ENCODE measurements at places on chromosomes 12 and 14.
A peak's percentile ranks its signal among the peaks of the same experiment; 100 is the strongest.

GRCh38 chr12:4392223-4392742, 12.8 kb upstream of the FGF23 start:
- DNase-seq: no peak

DNA sequence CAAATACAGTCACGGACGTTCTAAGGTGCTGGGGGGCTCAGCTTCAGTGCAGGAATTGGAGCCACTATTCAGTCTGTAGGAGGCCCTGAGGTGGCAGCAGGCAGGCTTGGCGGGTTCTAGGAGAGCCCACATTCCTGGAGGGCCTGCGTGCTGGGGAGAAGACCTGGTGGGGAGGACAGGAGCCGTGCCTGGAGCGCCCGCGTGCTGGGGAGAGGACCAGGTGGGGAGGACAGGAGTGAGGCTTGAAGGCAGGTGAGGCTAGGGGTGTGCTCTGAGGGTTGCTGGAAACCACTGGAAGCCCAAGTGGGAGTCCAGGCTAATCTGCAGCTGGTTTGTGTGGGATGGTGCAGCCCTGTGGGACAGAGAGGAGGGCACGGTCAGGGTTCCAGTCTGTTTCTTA, 23.1 kb downstream of the RHOF start:
- DNase-seq: no peak

DNA sequence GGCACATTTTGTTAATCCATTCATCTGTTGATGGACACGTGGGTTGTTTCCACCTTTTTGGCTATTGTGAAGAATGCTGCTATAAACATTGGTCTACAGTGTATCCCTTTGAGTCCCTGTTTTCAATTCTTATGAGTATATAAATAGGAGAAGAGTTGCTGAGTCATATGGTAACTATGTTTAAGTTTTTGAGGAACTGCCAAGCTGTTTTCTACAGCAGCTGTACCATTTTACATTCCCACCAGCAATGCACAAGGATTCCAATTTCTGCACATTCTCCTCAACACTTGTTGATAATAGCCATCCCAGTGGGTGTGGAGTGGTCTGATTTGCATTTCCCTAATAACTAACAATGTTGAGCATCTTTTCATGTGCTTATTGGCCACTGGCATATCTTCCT, 6.9 kb upstream of the SVOP start:
- no peak for DNase-seq

DNA sequence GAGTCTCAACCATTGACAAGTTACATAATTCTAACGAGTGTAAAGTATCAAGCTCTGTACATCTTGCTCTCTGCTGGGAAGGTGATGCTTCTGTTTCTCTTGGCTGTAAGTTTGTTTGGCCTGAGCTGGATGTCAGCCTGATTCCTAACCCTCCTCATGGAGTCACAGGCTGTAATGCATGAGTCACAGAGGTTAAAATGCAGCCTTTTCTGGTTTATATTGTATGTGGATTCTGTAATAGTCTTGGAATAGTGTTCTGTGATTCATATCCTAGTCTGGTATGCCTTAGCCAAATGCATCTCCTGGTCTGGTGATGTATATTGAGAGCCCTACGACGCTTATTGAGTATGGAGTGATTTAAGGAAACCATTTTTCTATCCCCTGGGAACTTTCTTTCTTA, 104.5 kb upstream of the FRMD6 start:
- DNase-seq: no peak

- DNase-seq: no peak
Measured at GRCh38 chr14:99590746-99591555, 13.1 kb downstream of the CCDC85C start.

- DNase-seq: peak; percentile 35
Measured at GRCh38 chr12:76030341-76031080, 1.1 kb downstream of the PHLDA1 start.

- DNase-seq: no peak
Measured at GRCh38 chr12:45439039-45439438, 223.1 kb downstream of the ANO6 start.

- DNase-seq: no peak
Measured at GRCh38 chr12:10940389-10940788, 1.3 kb upstream of the TAS2R14 start.

GRCh38 chr14:75025082-75025481, 22.4 kb downstream of the EIF2B2 start:
- no peak for DNase-seq

DNA sequence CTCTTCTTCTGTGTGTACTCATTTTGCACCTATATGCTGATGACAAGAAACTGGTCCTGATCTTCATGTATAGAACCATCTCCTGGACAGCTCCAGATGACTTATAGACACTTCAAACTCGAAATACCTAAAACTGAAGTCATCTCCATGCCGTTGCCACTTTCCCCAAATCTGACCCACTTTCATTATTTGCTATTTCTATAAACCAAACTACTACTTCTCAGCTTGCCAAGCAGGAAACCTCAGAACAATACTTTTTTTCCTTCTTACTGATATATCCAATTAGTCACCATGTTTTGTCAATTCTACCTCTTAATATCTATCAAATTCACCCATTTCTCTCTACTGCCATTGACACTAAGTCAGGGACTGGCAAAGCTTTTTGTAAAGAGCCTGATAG, 14.8 kb downstream of the SGPP1 start:
- no peak for DNase-seq

DNA sequence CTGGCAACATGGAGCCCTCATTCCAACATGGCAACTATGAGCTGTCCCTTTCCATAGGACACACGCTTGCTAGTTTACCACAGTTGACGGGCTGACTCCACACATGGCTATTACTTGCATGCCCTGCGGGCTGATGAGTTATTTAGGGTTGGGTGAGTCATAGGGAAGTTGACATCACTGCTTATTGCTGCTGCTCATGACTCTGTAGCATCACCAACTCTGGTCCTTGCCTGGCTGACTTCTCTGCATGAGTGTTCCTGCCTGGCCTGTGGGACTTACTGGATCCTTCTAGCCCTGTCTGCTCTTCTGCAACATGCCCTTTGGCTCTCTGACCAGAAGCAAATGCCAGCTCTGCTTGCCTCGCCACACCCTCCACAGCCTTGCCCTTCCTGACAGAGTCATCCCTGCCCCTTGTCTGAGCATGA, 199.5 kb downstream of the ANO6 start:
- DNase-seq: no peak

DNA sequence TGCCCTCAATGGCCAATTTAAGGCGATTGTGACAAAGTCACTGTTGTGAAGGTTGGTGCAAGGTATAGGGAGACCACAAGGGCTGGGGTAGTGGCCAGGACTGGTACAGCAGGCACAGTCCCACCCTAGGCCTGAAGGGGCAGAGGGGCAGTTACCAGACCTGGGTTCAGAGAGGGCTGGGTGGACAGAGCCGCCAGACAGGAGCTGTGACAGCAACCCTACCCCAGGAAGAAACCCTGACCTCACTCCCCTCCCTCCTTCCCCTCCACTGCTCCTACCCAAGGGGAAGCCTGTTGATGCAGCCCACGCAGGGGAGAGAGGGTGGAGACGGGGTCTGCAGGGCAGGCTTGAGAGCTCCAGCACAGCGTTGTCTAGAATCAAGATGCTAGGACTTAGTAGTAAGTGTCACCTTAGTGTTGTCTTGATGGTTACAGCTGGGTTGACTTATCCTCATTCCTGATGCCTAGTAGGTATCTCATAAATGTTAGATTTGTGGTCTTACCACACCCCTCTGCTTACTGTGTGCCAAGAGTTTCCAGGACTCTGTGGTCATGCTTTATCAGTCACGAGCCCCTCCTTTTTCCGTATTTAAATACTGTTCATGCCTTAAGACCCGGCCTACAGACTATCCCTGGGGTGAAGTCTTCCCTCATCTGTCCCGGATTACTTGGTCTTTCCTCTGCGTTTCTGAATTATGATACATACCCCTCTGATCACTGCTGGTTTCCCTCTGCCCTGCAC, 14.4 kb downstream of the EML1 start:
- no peak for DNase-seq

DNA sequence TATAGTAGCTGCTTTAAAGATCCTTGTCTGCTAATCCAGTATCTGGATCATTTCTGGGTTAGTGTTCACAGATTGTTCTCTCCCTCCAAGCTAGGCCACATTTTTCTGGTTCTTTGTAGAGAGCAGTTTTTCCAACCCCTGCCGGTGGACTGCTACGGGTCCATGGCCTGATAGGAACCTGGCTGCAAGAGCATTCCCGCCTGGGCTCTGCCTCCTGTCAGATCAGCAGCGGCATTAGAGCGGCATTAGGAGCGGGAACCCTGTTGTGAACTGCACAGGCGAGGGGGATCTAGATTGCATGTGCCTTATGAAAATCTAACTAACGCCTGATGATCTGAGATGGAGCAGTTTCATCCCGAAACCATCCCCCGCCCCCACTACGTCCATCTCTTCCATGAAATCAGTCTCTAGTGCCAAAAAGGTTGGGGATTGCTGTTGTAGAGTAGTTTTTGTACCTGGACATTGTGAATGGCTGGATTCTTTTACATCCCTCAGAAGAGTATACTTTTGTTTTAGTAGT, 50.4 kb downstream of the MYRFL start:
- DNase-seq: no peak

DNA sequence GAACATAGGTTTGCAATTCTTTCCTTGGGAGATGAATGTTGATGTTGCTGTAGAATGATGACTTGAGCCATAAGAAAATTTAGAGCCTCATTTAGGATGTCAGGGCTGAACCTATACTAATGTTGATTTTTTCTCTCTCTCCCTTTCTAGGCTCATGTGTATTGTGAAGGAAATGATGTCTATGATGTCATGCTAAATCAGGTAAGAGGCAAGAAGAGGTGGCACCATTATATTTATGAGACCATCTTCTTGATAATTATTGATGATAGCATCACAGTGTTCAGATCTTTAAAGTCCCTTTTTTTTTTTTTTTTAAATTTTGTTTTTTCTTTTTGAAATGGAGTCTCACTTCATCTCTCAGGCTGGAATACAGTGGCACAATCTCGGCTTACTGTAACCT, 3.3 kb downstream of the PARP2 start:
- no peak for DNase-seq

DNA sequence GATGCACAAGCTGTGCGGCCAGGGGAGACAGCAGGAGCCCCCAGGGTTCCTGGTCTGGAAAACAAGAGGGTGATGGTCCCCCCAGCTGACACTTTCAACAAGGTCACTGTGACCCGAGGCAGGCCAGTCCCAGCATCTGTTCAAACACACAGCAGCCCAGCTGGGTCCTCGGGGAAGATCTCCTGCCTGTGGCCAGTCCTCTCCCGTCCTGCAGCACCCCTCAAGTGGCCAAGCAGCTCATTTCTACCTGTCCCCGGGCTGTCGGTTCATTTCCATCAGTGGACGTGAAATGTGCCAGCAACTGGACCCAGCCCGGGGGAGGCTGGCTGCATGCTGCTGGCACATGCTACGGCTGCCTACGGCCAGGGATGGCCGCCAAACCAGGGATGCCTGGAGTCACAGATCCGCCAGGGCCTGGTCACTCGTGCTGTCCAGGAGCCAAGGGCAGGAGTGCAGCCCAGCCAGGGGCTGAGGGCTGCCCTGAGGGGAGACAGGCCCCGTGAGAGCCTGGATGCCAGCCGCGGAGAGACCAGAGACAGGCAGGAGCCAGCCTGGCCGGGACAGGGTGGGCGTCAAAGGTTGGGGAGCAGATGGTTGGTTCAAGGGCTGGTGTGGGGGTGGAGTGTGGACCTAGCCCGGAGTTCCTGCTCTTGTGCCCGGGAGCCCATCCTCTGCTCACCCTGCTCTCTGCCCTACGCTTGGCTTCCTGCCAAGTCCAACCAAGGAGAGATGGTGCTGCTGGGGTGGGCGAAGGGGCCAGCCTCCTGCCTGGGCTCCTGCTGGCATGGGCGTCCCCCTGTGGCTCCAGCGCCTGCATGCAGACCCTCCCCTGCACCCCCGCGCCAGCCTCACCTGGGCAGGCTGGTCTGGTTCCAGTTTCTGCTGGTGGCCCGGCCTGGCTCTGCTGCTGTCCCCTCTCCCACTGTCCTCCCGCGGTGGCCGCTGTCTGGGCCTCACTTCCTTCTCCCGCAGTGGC, 143.8 kb downstream of the ADGRD1 start:
- no peak for DNase-seq

DNA sequence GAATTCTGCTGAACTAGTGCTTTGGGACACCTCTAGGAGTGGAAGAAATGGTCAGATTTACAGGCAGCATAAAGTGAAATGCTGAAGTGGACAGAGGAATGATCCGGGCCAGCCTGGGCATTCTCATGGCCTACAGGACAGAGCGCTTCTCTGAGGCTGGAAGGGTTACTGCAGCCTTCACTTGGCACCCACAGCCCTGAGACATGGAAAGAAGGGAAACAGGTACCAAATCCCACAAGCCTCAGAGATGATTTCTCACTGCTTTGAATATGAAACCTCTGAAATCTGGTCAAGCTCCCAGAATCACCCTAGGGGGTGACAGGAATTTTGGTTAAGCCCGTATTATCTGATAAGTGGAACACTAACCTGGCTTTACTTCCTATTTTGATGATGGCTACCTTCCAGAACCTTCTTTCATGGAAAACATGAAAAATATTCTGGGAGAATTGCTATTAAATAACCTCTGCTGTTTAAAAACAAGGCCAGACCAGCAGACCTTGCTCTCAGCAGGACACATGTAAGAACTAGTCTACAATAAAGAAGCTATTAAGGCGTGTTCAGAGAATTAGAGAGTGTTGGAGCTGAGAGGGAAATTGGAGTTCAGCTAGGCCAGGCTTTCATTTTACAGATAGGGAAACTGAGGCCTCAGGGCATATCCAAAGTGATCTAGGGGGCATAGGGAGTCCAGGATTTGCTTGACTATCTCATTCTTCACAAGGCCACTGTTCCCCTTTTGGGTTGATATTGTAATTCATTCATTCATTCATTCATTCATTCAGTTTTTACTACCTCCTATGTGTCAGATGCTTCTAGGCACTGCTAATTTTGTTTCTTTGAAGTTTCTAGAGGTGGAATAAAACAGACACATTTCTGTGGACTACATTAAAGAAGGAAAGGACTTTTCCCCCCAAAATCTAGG, 281.5 kb downstream of the ZFP36L1 start:
- no peak for DNase-seq

- no peak for DNase-seq
Measured at GRCh38 chr14:99690636-99691035, 6.5 kb downstream of the CYP46A1 start.

DNA sequence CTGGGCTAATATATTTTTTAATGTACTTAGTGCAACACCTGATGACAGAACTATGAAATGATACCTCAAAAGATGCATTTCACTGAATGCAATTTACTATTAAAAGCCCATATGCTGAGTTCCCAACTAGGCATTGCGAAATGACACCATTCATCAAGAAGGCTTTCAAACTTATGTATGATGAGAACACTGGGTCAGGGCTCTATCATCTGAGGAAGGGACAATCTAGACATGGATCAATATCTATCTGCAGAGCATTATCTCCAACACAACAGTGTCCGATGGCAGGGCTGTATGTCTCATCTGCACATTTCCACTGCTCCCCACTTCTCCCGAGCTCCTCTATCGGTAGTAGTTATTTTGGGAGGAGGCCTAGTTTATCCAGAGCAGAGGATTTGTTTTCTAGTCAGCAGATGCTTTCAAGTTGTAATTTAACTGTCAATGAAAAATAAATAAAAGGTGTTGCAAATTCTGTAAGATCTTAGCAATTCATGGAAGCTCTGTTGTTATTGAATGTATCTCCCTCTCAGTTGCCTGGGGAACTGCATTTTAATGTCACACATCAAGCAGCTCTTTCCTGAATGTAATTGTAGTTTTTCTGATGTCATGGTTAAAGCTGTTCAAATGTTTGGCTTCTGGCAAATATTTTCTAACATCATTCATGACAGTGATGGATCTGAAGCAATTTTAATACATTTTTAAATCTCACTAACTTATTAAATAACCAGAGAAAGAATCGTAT, 7.4 kb upstream of the GCH1 start:
- DNase-seq: no peak
